ENCODE measurements at places on chromosomes 16 and 17. TPM values are rescaled to one million over a fixed set of nuclear protein-coding genes. Genes with fewer than 3 reads are reported as not detected.

PLD6 gene
- 5.0 TPM for total RNA-seq

DGKE gene
- 28.1 TPM for total RNA-seq

CMIP gene
- total RNA-seq = 168 TPM

GRCh38 chr17:14084955-14085354 is 15.7 kb downstream of the COX10 start:
- no peak for DNase-seq

GRCh38 chr17:54666559-54666958 is 234.1 kb upstream of the TOM1L1 start:
- DNase-seq = no peak

ADGRG1 gene
- 0.20 TPM for total RNA-seq

All from B cell (primary cell).